ENCODE measurements at places on chromosomes 6 and 20.
A peak's percentile ranks its signal among the peaks of the same experiment; 100 is the strongest.

DNA sequence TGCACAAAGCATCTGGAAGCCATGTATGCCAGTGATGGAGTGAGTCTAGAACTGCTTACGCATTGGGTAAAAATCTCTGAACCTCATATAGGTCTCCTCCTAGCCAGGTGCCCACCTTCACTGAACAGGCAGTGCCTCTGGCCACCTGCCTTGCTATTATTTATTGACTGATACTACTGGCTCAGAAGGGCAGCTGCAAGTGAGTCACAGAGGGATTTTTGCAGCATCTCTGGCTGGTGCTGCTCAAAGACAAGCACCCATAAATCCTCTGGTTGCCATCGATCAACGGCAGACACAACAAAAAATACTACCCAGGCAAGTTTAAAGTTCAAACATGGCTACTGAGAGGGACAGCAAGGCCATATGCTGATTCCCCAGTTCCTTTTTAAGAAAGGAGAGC is 279.4 kb downstream of the UBE3D start:
- DNase-seq = no peak

DNA sequence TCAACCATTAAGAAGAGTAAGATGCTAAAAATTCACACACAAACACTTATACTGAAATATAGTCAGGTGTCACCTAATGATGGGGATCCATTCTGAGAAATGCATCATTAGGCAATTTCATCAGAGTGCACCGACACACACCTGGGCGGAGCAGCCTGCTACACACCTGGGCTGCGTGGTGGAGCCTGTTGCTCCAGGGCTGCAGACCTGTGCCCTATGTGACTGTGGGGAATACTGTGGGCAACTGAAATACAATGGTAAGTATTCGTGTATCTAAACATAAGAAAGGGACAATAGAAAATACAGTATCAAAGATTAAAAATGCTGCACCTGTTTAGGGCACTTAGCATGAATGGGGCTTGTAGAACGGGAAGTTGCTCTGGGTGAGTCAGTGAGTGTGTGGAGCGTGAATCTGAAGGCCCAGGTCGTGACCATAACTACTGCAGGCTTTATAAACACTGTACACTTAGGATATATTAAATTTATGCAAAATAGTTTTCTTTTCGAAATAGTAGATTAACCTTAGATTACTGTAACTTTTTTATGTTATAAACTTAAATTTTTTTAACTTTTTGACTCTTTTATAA is 124.4 kb upstream of the AFDN start:
- no peak for DNase-seq

- no peak for DNase-seq
Observed at GRCh38 chr20:56465997-56466396, 2.4 kb upstream of the RTF2 start.

DNA sequence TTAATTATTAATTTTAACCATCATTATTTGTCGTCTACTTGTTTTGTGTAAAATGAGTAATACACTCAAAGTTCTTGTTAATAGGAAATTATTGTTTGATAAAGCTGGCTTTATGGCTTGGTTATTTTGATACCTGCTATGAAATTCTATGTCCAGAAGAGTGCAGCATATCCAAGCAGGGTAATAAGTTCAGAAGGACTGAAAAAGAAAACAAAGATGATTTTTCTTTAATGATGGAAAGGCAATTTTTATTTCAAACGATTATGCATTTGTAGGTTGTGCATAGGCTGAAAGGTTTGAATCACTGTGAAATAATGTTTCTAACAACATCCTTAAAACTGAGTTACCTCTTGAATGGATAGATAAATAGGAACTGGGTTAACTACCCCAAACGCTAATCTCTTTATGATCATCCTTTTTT is 1.4 kb upstream of the MAN1A1 start:
- DNase-seq = no peak

GRCh38 chr6:131773284-131773950 is 34.4 kb upstream of the ENPP1 start:
- no peak for DNase-seq

GRCh38 chr20:32018269-32019155 is 8.3 kb downstream of the CCM2L start:
- peak; percentile 70 for DNase-seq

DNA sequence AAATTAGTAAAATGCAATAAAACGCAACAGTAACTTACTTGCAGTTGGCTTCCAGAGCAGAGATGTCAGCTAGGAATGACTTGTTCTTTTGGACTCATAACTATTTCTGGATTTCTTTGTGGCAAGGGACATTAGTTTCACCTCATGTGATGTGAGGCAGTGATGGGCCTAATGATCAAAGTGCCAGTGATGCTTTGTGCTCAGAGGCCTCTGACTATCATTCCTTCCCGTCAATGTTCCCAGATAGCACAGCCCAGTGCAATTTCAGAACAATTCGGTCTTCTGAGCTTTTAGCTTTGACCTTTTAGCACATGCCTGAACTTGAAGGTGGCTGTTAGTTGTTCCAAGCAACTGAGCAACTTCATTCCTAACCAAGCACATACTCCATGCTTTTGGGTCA is 596.8 kb downstream of the TFAP2B start:
- no peak for DNase-seq

GRCh38 chr6:19297880-19298279 is 539.3 kb upstream of the ID4 start:
- DNase-seq = no peak

DNA sequence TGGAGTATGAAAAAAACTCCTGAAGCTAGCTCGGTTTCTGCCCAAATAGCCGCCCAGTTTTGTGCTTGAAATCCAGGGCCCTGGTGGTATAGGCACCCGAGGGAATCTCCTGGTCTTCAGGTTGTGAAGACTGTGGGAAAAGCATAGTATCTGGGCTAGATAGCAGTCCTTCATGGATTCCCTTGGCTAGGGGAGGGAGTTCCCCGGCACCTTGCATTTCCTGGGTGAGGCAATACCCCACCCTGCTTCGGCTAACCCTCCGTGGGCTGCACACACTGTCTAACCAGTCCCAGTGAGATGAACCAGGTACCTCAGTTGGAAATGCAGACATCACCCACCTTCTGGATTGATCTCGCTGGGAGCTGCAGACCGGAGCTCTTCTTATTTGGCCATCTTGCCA is 184.5 kb upstream of the SLC35B3 start:
- no peak for DNase-seq

DNA sequence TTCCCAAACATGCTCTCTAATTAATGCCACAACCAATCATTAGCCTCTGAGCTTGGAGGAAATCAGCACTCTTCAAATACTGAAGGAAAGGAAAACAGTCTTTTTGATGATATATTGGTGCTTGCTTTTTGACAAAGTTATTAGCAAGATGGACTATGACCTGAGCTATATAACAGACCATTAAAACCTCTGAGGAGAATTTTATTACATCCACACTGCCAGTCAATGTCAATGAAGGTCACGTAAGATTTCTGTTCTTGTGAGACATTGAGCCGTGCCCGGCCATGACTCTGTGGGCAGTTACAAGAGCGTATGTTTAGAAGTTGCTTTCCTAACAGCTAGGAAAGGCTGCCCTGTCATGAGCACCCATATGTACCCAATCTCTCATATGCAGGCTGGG is 659.0 kb downstream of the UTRN start:
- DNase-seq = no peak

- DNase-seq = no peak
Observed at GRCh38 chr6:35831257-35832007, 26.3 kb downstream of the LHFPL5 start.

DNA sequence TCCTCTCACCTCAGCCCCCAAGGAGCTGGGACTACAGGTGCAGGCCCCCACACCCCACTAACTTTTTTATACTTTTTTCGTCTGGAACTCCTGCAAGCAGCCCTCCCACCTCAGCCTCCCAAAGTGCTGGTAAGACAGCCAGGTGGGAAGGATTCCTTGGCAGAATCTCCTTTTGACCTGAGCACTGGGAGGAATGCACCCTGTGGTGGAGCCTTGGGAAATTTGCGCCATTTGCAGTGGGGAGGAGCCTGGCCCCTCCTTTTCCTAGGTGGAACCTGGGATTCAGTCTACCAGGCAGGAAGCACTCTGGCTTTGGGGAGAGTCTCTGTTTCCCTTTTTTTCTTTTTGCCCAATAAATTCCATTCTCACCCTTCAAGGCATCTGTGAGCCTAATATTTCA is 2.3 kb upstream of the RNGTT start:
- DNase-seq = no peak

- no peak for DNase-seq
Observed at GRCh38 chr20:32534661-32535240, 50.4 kb downstream of the NOL4L start.

DNA sequence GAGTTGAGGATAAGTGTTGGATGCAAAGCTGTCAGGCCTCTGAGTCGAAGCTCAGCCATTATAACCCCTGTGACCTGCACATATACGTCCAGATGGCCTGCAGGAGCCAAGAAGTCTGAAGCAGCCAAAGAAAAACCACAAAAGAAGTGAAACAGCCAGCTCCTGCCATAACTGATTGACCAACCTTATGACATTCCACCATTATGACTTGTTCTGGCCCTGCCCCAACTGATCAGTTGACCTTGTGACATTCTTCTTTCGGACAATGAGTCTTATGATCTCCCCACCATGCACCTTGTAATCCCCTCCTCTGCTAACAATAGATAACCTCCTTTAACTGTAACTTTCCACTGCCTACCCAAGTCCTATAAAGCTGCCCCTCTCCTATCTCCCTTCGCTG is 133.7 kb upstream of the AGPAT4 start:
- no peak for DNase-seq

DNA sequence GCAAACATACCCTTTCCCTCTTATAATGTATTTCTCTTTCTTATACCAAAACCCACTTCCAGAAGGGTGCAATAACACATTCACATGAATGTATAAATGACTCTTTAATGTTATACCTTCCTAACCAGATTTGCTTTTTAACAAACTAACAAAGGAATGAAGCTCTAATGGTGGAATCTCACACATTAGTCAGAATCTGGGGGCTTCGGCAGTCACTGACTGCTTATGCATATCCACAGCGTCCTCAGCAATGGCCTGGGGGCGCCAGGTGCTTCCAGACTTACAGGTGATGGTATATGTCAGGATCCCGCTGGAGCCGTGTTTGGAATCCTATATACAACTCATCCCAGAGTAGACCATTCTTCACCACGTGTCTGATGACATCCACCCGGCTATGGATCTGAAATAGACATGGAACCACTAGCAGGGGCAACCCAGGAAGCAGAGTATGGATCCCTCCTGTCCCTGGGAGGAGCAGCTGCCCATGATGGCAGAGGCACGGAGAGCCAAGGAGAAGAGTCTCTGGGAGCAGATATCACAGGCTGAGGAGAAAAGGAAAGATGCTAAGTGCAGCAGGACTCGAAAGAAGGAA is 150.8 kb upstream of the RIPOR2 start:
- no peak for DNase-seq

DNA sequence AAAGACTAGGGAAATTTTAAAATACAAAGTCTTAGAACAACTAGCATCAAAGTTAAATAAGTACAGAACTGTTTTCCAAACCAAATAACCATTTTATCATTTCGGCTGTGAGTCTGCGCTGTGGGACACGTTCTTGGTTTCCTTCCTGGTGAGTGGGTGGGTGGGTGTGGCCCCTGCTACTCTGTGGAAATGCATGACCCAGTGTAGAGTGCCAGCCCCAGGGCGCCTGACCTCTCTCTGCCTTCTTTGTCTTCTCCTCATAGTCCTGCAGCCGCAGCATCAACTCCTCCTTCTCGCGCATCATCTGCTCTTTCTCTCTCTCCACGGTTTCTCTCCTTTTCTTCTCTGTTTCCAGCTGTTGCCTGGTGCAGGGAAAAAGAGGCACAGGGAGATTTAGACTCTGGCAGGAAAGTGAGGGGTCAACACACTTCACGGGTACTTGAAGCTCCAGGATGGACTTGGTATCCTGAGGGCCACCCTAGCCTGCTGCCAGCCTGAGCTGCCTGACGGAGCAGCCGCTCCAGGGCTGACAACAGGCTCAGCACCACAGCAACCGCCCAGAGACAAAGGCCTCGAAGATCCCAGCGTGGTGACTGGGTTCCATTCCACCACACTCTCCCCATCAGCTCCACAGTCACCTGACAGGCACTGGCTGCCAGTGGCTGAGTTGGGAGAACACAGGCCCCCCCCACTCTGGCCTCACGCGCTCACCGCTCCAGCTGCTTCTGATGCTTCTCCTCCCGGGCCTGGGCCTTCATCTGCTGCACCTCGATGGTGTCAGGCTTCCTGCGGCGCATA is 48.4 kb downstream of the EZR start:
- DNase-seq = peak; percentile 35

- peak; percentile 37 for DNase-seq
Observed at GRCh38 chr6:62286470-62286843, 432 bp upstream of the KHDRBS2 start.

DNA sequence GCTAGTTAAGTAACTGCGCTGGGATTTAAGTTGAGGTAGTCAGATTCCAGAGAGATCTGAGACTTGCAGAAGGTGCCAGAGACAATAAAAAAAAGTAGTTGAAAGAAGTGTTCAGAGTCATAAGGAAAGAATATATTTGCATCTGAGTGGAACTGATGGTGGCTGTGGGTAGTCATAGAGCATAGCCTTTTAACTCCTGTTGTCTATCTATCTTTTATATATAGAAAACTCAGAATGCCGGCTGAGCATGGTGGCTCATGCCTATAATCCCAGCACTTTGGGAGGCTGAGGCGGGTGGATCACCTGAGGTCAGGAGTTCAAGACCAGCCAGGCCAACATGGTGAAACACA is 62.0 kb downstream of the CARMIL1 start:
- no peak for DNase-seq

GRCh38 chr6:47733879-47734558 is 35.6 kb downstream of the ADGRF4 start:
- DNase-seq = no peak

DNA sequence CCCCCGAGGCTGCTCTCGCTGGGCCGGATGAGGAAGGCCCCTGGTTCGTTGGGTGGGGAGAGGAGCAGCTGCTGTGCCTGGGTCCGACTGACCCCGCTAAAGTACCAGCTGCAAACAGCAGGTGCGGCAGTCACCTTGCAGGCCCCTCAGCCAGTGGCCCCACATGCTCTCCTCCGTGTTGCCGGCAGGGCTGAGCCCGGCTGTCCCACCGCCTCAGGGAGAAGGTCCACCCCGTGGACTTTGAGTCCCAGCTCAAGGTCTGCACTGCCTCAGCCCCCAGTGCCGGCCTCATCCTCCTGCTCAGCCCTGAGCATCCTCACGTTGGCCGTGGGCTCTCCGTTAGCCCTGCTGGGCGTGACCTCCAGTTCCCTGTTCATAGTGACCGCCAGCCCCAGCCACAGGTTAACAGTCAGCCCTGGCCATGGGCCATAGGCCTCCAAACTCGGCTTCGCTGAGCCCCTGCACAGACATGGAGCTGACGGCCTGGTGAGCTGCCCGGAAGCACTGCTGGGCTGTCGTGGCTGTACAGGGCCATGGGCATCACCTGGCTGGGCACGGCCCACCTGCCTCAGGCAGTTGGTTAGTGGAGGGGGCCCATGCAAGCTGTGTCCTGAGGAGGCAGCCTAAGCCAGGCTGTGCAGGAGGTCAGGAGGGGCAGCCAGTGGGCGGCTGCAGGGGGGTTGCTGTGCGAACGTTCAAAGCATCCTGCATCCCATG is 3.1 kb downstream of the SRMS start:
- DNase-seq = no peak

DNA sequence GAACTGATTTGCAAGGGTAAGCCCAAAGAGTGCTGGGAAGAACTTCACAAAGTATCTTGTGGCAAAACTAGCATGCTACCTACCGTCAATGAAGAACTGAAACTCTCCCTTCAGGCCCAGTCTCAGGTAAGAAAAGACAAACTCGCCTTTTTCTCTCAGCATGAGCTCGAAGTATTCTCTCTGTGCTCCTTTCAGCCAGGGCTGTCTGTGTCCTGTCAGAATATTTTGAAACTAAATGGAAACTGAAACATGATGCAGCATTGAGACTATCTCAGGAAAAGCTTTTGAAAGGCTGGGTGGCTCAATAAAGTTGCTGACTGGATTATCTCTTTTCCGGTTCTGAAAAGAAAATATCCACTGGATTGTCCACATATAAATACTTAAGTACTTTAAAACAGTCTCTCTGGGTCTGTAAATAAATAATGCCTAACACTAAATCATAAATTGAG is 696 bp downstream of the CALHM5 start:
- DNase-seq = no peak

Measured in anterior cingulate cortex (tissue), 58 donors.